ENCODE measurements at places on chromosomes 13 and 19.

DNA sequence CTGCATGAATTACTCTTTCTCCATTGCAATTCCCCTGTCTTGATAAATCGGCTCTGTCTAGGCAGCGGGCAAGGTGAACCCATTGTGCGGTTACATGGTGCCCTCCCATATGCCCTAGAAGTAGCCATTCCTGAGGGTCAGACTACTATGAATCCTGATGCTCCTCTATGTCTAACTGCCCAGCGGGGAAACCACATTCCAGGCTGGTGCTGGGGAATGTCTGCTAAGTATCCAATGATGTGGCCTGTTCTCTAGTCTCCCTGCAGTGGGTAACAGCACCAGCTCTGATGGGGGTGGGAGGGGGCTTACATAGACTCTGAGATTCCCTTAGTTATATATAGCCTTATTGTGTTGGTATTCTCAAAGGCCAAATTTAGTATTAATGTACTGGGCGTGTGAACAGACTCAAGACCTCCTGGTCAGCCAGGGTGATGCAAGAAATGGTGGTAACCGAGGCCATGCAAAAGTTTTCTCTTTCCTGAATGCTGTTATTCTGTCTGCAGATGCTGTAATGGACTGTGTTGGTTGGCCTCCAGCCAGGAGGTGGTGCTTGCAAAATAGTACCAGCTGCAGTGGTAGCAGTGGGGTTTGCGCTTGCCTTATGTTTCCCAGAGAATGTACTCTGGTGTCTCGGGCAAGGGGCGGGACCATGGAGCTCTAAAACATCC lies 564.8 kb upstream of the SLITRK1 start:
- no peaks in the 10 kb centered on the region for H3K4me1 ChIP-seq
- no peaks in the 10 kb centered on the region for H3K27me3 ChIP-seq
- no peaks in the 10 kb centered on the region for H3K36me3 ChIP-seq
- DNase-seq: no peak

GRCh38 chr13:44730099-44730498 lies 154.0 kb upstream of the TSC22D1 start:
- no peaks in the 10 kb centered on the region for H3K36me3 ChIP-seq
- DNase-seq: no peak
- H3K27me3 ChIP-seq: no peaks in the 10 kb centered on the region
- H3K4me1 ChIP-seq: no peaks in the 10 kb centered on the region

- H3K36me3 ChIP-seq: peaks cover 1% of the 10 kb centered on the region
- H3K4me3 ChIP-seq: no peak overlapping the region
- H3K27me3 ChIP-seq: no peaks in the 10 kb centered on the region
Observed at GRCh38 chr19:13799669-13800068, 4.4 kb downstream of the ZSWIM4 start.

DNA sequence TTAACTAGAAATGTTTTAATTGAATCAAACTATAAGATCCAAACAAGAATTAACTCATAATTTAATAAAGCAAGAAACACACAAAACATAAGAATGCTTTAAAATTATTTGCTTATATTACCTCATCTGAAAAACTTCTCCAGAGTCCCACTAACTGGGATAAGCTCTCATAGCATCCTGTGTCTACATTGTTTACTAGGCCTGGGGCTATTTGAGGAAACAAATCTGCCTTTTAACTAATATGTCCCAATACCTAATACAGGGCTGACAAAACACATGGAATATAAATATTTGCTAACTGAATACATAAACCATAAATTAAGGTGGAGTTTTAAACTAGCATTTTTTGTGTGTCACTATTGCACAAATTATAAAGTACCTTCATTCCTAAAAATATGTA lies 1399.8 kb upstream of the SLC10A2 start:
- no peaks in the 10 kb centered on the region for H3K36me3 ChIP-seq
- no peaks in the 10 kb centered on the region for H3K27me3 ChIP-seq
- H3K4me1 ChIP-seq: no peaks in the 10 kb centered on the region
- no peak overlapping the region for H3K27ac ChIP-seq
- DNase-seq: no peak

DNA sequence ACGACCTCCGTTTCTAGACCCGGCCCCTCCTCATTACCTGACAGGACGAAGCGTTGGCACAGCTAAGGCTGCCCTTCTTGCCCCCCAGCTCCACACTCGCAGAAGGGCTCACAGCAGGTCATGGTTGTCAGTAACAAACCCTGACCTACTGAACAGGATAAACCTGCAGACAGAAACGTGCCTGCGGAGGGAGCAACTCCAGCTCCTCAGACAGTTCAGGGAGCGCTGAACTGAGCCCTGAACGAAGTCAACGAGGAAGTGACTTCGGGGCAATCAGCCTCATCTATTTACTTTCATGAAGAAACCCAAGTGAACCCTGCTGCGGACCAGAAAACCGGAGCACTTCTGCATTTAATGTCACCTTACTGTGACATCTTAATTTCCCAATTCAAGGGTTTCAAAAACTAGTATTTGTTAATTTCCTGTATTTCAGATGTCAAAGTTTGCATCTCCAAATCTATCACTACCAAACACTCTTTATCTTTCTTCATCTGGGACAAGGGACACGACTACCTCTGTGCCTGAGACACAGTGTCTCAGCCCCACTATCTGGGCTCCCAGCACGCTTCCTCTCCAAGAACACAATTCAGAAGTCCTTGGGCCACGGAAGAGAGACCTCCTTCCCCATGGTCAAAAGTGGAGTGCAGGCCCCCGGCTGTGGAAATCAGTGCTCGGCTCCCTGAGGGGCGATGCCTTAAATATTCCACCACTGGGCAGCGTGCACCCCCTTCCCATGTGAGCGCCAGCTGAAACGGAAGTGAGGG lies 40.2 kb downstream of the CARS2 start:
- no peaks in the 10 kb centered on the region for H3K27me3 ChIP-seq
- DNase-seq: no peak
- no peaks in the 10 kb centered on the region for H3K4me1 ChIP-seq
- H3K4me3 ChIP-seq: no peak overlapping the region

DNA sequence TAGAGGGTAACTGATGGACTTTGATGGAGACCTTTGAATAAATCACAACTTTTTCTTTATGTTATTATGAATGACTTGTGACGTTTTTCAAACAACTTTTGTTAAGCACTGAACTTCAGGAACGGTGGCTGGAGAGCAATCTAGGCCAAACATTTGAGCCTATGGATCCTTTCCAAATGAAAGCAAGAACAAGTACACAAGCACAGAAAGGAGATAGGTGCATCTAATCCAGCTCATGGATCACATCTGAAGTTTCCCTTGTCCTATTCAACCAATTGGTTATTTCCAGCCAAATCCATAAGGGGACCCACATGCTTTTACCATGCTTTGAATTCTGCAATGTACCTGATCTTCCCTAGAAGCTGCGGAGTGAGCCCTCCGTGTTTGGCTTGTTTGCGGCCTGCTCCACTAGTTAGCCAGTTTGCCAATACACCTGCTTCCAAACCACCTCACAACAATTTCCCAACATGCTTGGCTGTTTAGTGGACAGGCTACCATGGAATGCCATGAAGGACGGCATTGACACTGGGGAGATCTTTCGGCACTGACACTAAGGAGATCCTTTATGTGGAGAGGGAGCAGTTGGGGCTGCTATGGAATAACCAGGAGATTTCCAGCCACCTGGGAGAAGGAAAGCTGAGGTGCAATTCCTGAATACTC lies 315.9 kb downstream of the DNAJC15 start:
- H3K4me3 ChIP-seq: no peak overlapping the region
- no peak for DNase-seq
- no peaks in the 10 kb centered on the region for H3K36me3 ChIP-seq
- H3K4me1 ChIP-seq: no peaks in the 10 kb centered on the region
- no peaks in the 10 kb centered on the region for H3K27me3 ChIP-seq

- no peak for DNase-seq
- H3K27me3 ChIP-seq: no peaks in the 10 kb centered on the region
- H3K27ac ChIP-seq: no peak overlapping the region
- peaks cover 22% of the 10 kb centered on the region for H3K36me3 ChIP-seq
- no peak overlapping the region for H3K4me3 ChIP-seq
Observed at GRCh38 chr19:18430417-18431144, 7.4 kb downstream of the ISYNA1 start.

GRCh38 chr19:51822946-51823345 lies 28.0 kb downstream of the FPR3 start:
- H3K4me3 ChIP-seq: no peak overlapping the region
- no peaks in the 10 kb centered on the region for H3K4me1 ChIP-seq
- no peak overlapping the region for H3K27ac ChIP-seq

DNA sequence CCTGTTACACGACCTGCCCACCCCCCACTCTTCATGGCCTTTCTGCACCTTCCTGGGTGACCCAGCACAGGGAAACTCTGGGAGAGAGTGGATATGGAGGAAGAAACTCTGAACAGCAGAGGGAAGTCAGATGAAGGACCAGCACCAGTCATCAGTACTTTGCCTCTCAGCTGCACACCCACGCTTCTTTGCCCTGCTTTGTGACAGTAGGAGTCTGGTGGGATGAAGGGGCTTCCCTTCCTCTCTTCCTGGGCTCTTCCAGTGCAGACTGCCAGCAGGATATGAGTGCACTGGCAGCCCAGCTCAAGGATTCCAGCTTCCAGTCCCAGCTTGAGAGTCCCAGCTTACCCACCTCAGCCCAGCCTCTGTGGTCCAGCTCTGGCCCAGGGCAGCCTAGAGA lies 68.9 kb downstream of the CRYL1 start:
- no peak overlapping the region for H3K4me3 ChIP-seq
- no peaks in the 10 kb centered on the region for H3K36me3 ChIP-seq
- no peaks in the 10 kb centered on the region for H3K27me3 ChIP-seq
- H3K27ac ChIP-seq: no peak overlapping the region
- no peak for DNase-seq
- peaks cover 13% of the 10 kb centered on the region for H3K4me1 ChIP-seq

GRCh38 chr19:13033819-13034611 lies 38.7 kb downstream of the NFIX start:
- no peak overlapping the region for H3K4me3 ChIP-seq
- no peak overlapping the region for H3K27ac ChIP-seq
- H3K4me1 ChIP-seq: no peaks in the 10 kb centered on the region

- H3K27me3 ChIP-seq: no peaks in the 10 kb centered on the region
- H3K4me1 ChIP-seq: peaks cover 16% of the 10 kb centered on the region
- H3K27ac ChIP-seq: no peak overlapping the region
- H3K4me3 ChIP-seq: no peak overlapping the region
Observed at GRCh38 chr13:41054212-41054877, 7.0 kb upstream of the WBP4 start.

GRCh38 chr13:91400671-91401070 lies 2.2 kb downstream of the GPC5 start:
- DNase-seq: no peak
- H3K36me3 ChIP-seq: no peaks in the 10 kb centered on the region
- H3K27me3 ChIP-seq: peaks cover 18% of the 10 kb centered on the region
- H3K4me1 ChIP-seq: peaks cover 17% of the 10 kb centered on the region
- H3K4me3 ChIP-seq: no peak overlapping the region

GRCh38 chr13:61664801-61665705 lies 249.4 kb upstream of the PCDH20 start:
- H3K36me3 ChIP-seq: no peaks in the 10 kb centered on the region
- H3K27ac ChIP-seq: no peak overlapping the region
- no peaks in the 10 kb centered on the region for H3K27me3 ChIP-seq

DNA sequence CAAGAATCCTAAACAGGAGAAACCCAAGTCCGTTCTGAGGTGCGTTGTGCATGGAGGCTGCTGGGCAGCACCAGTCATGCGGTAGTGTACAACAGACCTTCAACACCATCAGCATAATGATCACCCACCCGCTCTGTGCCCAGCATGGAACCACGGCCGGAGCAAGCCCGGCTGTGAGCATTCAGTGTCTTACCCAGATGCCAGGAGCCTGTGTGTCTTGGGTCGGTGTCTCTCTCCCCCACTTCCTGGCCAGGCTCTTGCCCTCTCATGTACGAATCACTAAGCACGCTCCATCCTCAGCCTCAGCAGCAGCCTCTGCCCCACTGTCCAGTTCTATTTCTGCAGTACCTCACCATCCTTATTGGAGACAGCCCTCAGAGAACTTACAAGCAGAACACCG lies 231.6 kb upstream of the IRS2 start:
- no peaks in the 10 kb centered on the region for H3K27me3 ChIP-seq
- H3K36me3 ChIP-seq: no peaks in the 10 kb centered on the region
- no peaks in the 10 kb centered on the region for H3K4me1 ChIP-seq
- no peak for DNase-seq

DNA sequence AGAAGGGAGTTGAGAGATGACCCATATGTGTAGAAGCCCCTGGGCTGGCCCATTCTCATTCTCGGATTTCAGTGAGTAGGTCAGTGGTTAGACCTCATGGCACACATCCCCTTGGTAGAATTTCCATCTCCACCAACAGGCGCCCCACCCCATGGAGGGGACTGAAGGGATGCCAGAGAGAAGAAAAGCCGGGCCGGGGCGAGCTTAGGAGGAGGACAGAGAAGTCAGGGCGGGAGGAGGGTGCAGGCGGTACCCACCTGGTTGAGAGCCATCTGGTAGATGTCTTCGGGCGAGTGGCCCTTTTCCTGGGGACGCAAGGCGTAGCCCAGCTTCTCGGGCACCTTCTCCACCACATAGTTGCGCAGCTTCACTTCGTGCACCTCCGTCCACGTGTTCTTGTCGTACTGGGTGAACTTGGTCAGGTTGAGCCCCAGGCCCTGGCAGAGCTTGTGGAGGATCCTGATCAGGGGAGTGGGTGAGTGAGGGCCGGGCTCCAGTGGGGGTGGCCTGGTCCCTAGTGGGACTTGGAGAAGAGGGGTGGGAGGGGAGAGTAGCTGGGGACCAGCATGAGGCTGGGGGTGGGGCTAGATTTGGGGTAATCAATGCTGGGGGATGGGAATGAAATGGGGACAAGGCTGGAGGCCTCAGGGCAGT lies 2.5 kb downstream of the IL4I1 start:
- H3K4me1 ChIP-seq: peaks cover 65% of the 10 kb centered on the region
- no peak for DNase-seq
- H3K27me3 ChIP-seq: no peaks in the 10 kb centered on the region
- H3K36me3 ChIP-seq: no peaks in the 10 kb centered on the region
- H3K4me3 ChIP-seq: no peak overlapping the region

- H3K4me1 ChIP-seq: no peaks in the 10 kb centered on the region
- DNase-seq: no peak
- no peak overlapping the region for H3K27ac ChIP-seq
- H3K4me3 ChIP-seq: no peak overlapping the region
Observed at GRCh38 chr13:25420161-25420560, 48.4 kb downstream of the ATP8A2 start.

DNA sequence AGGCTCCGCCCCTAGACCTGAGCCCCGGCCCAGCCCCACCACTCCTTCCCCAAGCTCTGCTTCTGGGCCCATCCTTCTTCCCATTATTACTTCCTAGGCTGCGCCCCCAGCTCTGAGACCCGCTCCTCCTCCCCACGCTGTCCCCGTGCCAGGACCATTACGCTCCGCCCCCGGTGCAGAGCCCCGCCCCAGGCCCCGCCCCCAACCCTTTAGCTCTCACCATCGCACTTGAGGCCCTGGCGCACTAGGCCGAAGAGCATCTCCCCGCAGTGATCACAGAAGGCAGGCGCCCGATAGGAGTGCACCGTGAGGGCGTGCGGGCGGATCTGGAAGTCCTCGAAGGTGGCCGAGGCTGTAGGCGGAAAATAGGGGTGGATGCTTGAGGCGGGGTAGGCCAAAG lies 6.2 kb downstream of the PRKD2 start:
- no peak for DNase-seq
- no peak overlapping the region for H3K4me3 ChIP-seq
- H3K4me1 ChIP-seq: peaks cover 24% of the 10 kb centered on the region
- H3K36me3 ChIP-seq: peaks cover 47% of the 10 kb centered on the region
